CD4-positive, alpha-beta T cell treated with Interleukin-10 for 1 hour (primary cell): ENCODE measurements at places on chromosomes 4 and X.

DNA sequence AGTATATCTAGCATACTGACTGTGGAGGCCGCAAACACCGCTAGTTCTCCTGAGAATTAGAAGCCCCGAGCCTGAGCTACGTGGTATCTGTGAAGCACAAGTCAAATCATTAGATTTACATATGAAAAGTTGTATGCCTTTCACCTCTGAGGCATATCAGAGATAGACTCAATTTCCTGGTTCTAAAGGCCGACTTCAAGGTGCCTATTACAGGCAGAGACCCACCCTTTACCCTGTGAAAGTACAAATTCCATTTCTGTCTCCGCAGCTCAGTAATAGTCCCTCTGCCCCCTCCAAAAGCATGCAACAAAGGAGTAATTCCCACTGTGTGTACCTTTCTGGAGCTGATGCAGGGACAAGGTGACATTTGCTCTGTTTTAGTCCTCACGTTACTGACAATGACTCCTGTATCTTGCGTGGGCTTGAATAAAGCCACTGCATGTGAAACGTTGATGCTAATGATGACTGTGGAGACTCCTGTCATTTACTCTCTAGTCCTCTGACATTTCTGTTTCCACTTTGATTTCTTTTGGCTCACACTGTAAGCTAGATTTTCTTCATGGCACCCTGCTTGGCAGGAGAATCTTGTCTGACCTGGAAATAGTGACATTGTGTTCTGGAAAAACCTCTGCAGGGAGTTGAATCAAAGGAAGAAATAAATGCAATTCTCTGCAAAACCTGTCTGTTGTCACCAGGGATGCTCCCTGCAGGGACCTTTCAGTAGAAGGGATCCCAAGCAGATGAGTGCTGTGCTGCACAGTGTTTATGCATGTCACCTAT is 273.2 kb upstream of the EMCN start:
- no peak for DNase-seq

GRCh38 chr4:22573198-22573597 is 57.3 kb upstream of the ADGRA3 start:
- DNase-seq = no peak

GRCh38 chr4:29390921-29391320 is 1329.2 kb upstream of the PCDH7 start:
- DNase-seq = no peak

DNA sequence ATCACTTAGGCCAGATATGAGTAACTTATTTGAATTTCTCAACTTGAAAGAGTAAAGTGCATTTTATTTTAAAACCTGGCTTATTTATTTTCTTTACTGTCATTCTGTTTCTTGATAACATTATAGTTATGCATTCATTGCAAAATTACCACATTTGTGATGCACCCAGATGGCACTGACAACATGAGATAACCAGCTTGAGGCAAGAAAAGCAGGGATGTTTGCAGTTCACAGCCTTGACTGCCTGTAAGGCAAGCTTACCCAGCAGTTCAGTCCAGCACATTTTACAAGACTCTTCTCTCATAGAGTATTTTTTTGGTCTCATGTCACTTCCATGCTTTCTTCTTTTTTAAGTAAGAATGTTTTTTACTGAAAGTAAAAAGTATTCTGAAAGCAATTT is 25.3 kb upstream of the EPGN start:
- no peak for DNase-seq

- no peak for DNase-seq
Observed at GRCh38 chr4:105966051-105966450, 70.8 kb downstream of the NPNT start.

GRCh38 chrX:34653811-34654210 is 3.3 kb downstream of the TMEM47 start:
- DNase-seq = no peak
